Activated naive CD4-positive, alpha-beta T cell (primary cell): ENCODE measurements at places on chromosomes 1 and 21.

GRCh38 chr1:203306089-203306964 lies 1.0 kb downstream of the BTG2 start:
- no peak for DNase-seq

DNA sequence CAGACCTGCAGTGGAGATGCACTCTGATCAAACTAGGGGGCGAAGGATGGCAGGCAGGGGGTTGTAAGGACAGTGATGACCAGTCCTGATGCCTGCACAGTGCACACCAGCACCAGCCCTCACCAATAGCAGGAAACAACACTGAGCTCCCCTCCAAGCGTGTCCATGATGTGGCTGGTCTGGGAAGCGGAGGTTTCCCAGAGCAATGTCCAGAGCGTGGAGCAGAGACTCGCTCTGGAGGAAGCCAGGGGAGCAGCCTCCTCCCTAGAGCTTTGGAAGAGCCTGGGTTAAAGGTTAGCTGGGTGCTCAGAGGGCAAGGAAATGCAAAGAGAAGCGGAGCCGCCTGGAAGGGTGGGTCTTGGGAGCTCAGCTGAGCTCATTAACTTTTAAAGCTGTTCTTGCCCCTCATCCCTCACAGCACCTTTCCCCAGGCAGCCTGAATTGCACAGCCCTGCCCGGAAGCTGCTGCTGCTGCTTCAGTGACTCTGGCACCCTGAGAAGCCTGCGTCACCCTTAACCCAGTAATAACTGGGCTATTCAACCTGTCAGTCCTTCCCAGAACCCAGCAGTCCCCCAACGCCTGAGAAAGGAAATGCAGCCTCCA lies 162.2 kb upstream of the RAB4A start:
- no peak for DNase-seq

- no peak for DNase-seq
These were observed 55.2 kb upstream of the SELENON start for GRCh38 chr1:25744636-25745425.

DNA sequence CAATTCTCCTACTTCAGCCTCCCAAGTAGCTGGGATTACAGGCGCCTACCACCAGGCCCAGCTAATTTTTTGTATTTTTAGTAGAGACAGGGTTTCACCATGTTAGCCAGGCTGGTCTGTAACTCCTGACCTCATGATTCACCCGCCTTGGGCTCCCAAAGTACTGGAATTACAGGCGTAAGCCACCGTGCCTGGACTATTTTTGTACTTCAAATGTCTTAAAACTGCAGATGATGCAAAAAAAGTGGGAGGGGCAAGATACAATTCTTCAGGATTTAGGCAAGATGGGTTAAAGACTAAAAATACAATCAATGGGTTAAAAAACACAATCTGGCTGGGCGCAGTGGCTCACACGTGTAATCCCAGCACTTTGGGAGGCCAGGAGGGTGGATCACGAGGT lies 4.7 kb downstream of the SCAF4 start:
- DNase-seq = no peak

DNA sequence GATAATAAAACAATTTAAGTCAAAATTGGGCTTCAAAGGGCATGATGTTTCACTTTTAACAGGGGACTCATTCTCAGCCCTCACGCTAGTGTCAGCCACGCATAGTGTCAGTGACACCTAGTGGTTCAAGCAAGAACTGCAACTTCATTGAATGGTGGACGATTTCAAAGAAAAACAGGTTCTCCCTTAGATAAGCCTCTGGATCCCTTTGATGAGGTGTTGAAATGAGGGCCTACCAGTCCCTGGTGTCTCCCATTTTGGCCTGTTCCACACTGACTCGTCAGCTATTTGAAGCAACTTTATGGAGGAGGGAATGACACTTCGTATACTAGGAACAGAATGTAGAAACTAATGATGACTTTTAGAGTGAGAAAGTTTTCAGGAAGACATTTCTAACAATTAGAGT lies 56.2 kb downstream of the FCRL5 start:
- no peak for DNase-seq

- no peak for DNase-seq
These were observed 24.7 kb upstream of the ARTN start for GRCh38 chr1:43908858-43909257.

DNA sequence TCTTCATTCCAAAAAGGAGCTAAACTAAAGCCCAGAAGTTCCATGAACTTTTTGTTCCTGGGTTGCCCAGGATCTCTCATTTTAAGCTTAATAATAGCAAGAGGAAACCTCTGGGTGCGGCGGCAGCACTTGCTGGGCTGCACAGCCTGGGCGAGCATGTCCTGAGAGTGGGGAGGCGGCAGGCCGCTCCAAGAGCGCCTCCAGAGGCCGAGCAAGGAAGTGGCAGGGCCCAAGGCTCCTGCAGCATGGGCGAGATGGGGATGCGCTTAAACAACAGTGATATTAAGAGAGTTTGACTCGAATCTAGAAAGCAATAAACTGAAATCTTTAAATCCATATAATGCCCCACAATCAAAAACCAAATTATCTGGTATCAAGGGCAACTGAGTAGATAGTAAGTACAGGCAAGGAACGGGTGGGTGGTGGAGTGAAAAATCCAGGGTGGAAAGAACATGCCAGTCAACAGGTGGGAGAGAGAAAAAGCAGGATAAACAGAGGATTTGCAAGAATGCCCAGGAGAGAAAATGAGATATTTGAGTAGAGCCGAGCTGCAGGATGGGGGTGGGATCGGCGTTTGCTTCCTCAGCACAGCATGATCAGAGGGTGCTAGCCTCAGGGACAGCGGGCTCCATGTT lies 14.1 kb upstream of the TNR start:
- no peak for DNase-seq

DNA sequence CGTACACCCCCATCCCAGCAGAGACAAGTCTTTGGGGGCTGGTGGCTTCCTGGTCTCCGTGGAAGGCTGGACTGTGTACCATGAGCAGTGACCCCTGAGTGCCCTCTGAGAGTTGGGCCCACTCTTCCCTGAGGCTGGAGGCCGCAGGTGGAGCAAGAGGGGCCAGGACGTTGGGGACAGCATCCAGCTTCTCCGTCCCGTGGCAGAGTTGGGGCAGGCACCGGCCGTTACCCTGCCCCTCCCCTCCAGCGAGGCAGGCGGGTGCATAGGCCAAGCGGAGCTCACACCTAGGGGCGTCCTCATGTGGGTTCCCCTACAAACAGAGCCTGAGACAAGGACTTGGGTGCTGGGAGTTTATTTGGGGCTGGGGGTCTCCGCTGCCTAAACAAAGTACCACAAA lies 14.0 kb downstream of the GABRD start:
- no peak for DNase-seq

DNA sequence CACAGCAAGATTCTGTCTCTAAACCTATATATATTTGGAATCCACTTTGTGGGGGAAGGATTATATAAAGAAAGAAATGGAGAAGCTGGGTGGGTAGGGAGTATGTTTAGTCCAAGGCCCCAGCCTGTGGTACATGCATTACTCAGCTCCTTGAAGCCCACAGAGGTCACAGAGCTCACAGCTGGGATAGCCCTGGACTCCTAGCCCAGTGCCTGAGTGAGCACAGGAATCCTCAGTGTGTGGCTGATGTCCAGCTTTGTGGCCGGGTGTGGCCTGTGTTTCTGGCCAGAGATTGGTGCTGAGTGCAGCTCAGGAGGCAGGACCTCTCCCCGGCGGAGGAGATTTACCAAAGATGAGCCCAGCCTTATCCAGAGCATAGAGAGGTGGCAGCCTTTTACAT lies 7.6 kb downstream of the CAPN9 start:
- no peak for DNase-seq

GRCh38 chr1:218068241-218068640 lies 216.9 kb upstream of the RRP15 start:
- no peak for DNase-seq

GRCh38 chr1:20658166-20658915 lies 2.8 kb downstream of the DDOST start:
- DNase-seq = no peak

DNA sequence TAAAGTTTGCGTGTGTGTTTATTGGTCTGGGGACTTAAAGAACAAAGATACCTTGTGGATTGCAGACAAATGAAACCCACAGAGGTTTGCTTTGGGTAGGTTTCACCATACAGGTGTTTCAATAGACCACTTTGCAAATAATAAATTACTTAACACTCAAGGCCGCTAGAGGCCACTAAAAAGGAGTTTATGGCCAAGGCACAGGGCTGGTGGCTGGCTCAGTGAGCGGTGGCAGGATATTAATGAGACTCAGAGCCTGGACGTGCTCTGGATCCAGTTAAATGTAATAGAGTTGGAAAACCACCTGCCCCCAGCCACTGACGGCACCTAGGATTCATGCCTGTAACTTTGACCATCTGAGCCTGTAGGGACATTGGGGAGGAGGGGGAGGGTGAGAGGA lies 44.5 kb downstream of the LRRC38 start:
- no peak for DNase-seq

GRCh38 chr1:217462666-217463065 lies 168.2 kb downstream of the GPATCH2 start:
- DNase-seq = no peak

DNA sequence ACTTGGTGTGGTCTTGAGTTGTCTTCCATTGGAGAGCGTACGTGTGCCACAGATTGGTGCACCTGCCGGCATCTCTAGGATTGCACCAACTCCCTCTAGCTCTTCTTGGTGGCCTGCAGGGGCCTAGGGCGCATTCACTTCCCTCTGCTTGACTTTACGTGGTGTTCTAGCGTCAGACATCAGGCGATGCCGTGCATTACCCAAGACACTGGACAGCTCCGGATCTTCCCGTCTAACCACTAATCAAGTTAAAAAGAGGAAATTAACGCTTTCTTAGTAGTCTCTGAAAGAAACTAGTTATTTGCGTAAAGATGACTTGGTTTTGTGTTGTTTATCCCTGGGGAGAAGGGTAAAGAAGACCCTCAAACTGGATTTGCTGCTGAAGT lies 510 bp upstream of the IL10RB start:
- DNase-seq = no peak

DNA sequence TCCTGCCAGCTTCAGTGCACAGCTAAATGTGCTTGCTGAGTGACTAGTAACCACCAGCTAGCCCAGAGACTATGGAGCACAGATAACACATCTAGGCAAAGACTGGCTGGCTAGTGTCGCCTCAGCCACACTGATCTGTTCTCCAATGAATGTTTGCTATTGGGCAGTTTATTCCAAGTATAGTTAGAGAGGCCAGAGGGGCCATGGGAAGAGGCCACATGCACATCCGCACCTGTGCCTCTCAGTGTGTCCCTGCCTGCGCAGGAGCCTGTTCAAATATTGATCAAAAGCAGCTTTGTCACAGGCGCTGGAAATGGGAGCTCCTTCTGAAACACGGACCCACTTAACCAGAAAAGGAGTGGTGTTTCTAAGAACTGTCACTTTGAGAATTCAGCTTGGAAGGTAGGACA lies 51.3 kb upstream of the ATP1A1 start:
- DNase-seq = no peak

DNA sequence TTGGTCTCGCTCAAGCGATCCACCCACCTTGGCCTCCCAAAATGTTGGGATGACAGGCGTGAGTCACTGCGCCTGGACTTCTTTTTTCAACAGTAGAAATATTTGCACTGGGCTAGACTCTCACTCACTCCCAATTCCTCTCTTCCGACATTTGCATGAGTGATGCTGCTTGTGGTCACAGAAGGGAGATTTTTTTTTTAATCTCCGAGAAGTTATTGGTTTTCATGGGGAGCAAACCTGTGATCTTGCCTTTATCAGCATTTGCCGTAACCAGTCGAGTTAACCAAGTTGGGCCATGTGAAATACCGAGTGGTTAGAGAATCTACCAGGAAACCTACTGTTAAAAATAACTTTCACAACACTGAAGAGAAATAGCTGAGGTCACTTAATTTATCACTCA lies 21.1 kb downstream of the ERG start:
- DNase-seq = no peak

DNA sequence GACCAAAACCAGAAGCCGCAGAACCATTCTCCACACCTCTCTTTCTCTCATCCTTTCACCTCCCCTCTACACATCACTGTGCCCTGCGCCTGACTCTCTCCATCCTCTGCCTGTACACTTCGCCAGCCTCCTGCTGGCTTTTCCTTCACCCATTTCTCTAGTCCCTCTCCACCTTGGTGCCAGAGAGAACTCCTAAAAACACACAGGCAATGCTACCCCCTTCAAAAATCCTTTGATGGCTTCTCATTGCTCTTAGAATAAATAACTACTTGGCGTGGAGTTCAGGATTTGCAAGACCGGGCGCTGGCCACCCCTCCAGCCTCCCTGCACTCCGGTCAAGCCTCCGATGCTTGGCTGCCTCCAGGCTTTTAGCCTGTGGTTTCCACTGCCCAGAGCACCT lies 8.6 kb downstream of the CRABP2 start:
- DNase-seq = no peak

- no peak for DNase-seq
These were observed 138.5 kb downstream of the ZZZ3 start for GRCh38 chr1:77543822-77544448.

- no peak for DNase-seq
These were observed 622.4 kb upstream of the PKN2 start for GRCh38 chr1:88061492-88062177.

- no peak for DNase-seq
These were observed 55.2 kb upstream of the KIF1B start for GRCh38 chr1:10155087-10155712.

DNA sequence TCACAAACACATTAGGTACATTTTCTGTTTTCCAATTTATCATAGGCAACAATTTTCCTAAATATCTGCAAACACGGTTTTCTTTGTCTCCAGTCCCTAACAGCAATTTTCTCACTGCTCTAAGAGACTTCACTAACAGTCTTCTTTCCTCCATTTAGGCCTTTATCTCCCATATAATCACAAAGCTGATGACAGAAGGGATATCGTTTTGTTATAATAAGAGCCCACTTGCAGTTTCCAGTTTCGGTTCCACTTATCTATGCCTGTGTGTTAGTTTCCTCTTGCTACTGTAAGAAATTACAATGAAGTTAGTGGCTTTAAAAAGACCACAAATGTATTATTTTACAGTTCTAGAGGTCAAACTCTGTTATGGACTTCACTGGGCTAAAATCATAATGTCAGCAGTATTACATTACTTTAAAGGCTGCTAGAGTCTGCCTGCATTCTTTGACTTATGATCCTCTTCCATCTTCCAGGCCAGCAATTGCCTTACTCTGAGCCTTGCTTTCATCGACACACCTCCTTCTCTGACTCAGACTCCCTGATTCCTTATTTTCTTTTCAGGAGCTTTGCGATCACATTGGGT lies 549.3 kb downstream of the NCAM2 start:
- no peak for DNase-seq

DNA sequence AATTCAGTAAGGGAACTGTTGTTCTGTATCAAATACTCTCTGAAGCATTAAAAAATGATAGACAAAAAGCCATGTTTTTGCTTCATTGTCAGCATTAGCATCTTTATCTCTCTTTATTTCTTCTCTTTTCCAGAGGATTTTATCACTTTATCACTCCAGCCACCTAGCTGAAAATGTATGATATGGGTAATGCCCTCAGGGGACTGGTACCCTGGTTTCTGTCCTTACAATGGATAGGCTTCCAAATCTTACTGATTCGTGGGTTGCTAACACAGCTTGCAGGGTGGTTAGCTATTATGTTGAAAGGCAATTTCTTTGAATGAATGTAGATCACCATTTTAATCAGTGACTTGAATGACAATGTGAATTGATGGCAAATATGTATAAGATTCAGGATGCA lies 23.3 kb upstream of the HRNR start:
- no peak for DNase-seq
